RPMI7951 (cell line): ENCODE measurements at places on chromosomes 6 and 20. TPM values are rescaled to one million over a fixed set of nuclear protein-coding genes. Genes with fewer than 3 reads are reported as not detected.

Gene BANF2
- total RNA-seq, result not detected in 2 replicates

DNA sequence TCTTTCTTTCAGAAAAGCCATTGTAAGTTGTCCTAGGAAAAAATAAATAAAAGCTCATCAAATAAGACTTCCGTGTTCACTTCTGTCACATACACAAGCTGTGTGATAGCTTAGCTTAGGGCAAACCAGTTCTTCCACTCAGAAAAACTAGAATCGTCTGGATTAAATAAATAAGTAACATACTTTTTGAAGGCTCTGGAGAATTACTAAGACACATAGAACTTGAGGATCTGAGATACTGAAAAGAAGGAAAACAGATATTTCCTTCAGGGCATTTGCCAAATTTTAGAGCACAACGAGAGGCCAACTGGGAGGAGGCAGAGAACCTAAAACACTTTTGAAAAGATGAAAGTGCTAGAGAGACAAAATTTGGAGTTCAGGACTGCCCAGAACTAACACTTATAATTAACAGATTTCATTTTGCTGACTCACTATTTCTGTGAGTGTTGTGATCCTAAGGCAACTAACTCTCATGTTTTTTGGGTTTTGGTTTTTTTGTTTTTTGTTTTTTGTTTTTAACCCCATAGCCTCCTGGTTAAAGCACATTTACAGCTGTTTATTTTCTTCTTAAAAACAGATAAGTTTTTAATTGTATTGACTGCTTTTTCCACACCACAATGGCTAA, 38.7 kb upstream of the THEMIS start:
- DNase-seq, result peak; percentile 25

GRCh38 chr6:84739866-84740208, 24.6 kb downstream of the TBX18 start:
- DNase-seq, result peak; percentile 4

DNA sequence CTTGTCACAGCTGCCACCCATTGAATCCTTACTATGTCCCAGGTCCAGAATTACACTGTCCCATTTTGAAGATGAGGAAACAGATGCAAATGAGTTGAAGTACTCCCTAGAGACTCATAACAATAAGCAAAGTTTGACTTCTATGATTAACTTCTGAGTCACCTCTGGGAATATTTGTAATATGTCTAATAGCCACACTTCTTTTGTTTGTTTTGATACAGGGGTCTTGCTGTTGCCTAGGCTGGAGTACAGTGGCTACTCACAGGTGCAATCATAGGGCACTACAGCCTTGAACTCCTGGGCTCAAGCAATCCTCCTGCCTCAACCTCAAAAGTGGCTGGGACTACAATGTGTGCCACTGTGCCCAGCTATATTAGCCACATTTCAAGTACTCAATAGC, 11.4 kb upstream of the SOX12 start:
- DNase-seq, result peak; percentile 41

DNA sequence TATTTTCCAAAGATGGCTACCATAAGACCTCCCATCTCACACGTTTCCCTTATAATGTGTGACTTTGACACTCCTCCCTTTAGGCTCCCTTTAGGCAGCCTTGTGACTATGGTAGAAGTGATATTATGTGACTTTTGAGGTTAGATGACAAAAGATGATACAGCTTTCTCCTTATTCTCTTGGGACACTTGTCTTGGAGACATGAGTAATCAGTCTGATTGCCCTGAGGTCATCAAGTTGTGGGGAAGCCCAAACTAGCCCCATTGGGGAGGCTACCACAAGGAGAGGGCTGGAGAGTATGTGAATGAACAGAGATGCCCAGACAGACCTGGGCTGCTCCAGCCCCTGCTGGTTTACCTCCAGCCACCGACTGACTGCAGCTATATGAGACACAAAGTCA, 10.6 kb upstream of the DLK2 start:
- DNase-seq, result no peak
